NCI-H2171 (cell line): ENCODE measurements at places on chromosomes 5 and 9.
A peak's percentile ranks its signal among the peaks of the same experiment; 100 is the strongest.

GRCh38 chr9:28127101-28127500, 553.8 kb upstream of the C9orf72 start:
- DNase-seq: no peak

GRCh38 chr9:99466781-99467180, 244.7 kb downstream of the SEC61B start:
- DNase-seq: no peak

GRCh38 chr5:98847054-98847453, 73.6 kb downstream of the RGMB start:
- DNase-seq: no peak

- no peak for DNase-seq
Observed at GRCh38 chr9:3359048-3359692, 166.6 kb downstream of the RFX3 start.

- DNase-seq: no peak
Observed at GRCh38 chr9:94150890-94151650, 66.8 kb downstream of the PTPDC1 start.

GRCh38 chr9:99126312-99126711, 21.4 kb downstream of the TGFBR1 start:
- no peak for DNase-seq

DNA sequence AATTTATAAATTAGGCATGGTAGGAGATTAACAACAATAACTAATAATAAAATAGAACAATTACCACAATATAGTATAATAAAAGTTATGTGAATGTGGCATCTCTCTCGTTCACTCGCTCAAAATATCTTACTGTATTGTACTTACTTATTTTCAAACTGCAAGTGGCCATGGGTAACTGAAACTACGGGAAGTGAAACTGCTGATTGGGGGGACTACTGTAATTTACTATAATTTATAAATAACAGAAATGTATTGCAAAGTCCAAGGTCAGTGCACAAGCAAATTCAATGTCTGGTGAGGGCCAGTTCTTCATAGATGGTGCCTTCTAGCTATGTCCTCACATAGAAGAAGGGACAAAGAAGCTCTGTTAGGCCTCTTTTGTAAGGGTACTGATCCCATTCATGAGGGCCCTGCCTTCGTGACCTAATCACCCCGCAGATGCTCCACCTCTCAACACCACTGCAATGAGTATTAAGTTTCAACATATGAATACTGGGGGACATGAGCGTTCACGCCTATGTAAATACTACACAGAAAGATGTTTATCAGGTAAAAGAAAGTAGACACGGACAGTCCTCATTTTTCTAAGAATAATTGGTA, 39.0 kb downstream of the KCNIP1 start:
- DNase-seq: peak; percentile 2

DNA sequence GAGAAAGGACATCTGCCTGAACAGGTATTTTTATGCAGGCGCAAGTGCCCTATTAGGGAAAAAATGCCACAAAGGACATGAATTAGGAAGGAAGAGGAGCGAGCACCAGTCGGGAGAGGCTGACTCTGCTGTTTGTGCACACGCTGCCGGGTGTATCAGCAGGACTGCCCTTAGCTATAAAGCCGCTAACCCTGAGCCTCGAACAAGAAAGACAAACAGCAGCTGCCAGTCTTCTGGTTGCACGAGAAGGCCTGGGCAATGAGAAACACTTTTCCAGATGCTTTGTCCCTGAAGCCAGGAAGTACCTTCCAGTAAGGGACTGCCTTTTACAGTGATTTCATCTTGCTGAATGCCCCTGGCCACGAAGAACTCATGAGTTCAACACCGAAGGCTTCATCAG, 12.6 kb downstream of the QSOX2 start:
- no peak for DNase-seq

- no peak for DNase-seq
Observed at GRCh38 chr5:171839112-171839511, 53.5 kb downstream of the SMIM23 start.

DNA sequence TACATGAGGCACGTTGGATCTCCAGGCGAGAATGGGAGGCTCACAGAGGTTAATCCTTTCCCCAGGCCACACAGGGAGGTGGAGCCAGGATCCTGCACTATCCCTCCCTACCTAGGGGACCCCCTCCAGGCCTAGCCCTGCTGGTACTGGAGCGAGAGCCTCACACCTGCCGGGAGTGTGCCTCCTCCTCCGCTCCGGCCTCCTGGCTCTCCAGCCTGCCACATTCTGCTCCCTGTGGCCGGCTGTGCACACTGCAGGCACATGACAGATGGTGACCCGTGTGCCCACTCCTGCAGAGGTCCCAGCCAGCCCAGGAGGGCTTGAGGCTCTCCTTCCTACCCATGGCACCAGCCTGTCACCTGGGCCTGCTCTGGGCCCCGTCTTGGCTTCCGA, 93.4 kb downstream of the RXRA start:
- DNase-seq: peak; percentile 79

- no peak for DNase-seq
Observed at GRCh38 chr5:139635606-139636206, 12.4 kb upstream of the CXXC5 start.

DNA sequence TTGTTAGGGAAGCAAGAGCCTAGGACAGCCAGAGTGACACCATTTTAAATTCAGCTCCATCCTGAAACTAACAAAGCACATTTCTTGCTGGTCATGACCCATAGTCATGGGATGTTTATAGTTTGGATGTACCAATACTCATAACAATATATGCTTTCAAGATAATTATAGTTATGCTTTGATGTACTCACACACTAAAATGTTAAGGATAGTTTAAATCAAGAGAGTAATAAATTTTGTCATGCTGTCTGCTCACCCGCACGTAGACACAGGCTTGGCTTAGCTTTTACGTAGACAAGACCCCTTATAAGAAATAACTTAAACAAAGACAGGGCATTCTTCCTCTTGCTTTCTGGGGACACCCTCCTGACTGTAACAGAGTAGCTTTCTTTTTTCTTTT, 8.9 kb upstream of the STXBP1 start:
- no peak for DNase-seq

GRCh38 chr5:116577064-116577788, 2.6 kb upstream of the SEMA6A start:
- DNase-seq: no peak

- DNase-seq: no peak
Observed at GRCh38 chr5:139454568-139455290, 7.8 kb downstream of the ECSCR start.

DNA sequence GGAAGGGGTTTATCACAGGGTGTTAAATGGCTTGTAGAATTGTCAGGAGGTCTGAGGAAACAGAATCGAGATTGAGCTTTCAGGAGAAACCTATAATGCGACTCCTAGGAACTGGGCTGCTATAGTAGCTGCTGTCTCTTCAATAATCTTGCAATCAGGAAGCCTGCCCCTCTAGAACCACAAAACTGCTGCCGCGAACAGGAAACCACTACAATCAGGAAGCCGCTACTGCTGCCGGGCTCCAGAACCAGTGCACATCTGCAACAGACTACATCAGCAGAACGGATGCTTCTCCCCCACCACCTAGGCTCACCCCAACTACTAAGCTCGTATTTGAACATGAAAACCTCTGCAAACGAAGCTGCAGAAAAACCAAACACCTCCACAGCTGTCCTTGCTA, 31.6 kb downstream of the TNFSF8 start:
- DNase-seq: no peak

- no peak for DNase-seq
Observed at GRCh38 chr5:157479612-157480510, 19.8 kb downstream of the NIPAL4 start.

DNA sequence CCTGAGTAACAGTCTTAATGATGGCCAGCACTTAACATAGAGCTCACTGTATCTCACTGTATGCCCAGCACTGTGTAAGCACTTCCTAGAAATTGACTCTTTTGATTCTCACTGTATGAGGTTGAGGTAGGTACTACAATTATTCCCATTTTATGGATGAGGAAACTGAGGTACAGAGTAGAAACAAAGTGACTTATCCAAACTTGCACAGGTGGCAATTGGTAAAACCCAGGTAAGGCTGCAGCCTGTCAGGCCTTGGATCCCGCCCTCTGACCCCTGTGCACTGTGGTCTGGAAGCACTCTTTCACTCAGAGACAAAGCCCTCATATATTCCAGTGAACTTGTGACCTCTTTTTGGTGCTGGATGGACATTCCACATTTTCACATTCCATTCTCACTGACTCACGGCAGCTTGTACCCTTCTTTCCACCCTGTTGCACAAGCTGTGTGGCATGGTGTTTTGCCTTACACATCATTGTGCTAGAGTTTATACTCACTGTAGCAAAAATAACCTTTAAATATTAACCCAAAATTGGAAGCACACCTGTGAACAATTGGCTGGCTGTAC, 21.7 kb downstream of the ANKRD55 start:
- DNase-seq: no peak

DNA sequence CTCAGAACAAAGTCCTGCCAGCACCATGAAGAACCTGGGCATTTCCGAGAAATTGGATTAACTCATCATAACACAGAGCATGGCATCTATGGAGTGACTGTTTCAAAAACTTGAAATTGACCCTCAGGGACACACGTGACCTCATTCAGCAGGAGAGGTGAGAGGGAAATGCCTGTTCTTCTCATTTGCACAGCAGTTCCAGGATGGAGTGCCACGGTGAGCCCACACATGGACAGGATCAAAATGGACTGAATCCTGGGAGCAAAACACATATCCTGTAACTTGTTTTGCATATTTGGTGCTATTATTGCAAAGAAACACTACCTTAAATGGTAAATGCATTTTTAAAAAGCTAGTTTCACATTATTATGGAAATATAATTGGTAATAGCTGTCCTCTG, 256.1 kb upstream of the IRX2 start:
- DNase-seq: no peak

- no peak for DNase-seq
Observed at GRCh38 chr9:127507751-127508648, 56.7 kb downstream of the LRSAM1 start.

DNA sequence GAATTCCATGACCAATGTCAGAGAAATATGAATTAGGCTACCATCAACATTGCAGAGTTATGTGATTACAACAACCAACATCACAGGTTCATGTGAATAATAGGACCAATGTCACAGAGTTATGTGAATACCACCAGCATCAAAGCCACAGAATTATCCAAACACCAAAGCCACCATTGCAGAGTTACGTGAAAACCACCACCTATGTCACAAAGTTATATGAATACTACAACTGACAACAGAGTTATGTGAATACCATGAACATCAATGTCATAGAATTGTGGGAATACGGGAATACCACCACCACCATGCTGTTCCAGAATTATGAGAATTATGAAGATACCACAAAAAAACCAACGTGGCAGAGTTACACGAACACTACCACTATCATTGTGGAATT, 64.8 kb downstream of the SHC3 start:
- no peak for DNase-seq

- DNase-seq: no peak
Observed at GRCh38 chr5:78127875-78128274, 166.6 kb downstream of the AP3B1 start.

DNA sequence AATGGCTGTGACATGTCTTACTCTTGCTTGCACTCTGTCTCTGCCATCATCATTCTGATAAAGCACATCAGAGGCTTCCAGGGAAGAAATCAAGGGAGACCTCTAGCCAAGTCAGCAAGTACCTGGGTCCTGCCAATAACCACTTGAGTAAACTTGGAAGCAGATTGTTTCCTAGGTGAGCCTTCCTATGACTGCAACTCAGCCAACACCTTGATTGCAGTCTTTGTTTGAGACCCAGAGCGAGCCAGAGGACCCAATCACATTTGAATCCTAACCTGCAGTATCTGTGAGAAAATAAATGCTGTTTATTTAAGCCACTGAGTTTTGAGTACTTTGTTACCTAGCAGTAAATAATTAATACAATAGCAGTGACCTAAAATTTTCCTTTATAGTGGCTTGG, 356.8 kb upstream of the CHD1 start:
- no peak for DNase-seq

DNA sequence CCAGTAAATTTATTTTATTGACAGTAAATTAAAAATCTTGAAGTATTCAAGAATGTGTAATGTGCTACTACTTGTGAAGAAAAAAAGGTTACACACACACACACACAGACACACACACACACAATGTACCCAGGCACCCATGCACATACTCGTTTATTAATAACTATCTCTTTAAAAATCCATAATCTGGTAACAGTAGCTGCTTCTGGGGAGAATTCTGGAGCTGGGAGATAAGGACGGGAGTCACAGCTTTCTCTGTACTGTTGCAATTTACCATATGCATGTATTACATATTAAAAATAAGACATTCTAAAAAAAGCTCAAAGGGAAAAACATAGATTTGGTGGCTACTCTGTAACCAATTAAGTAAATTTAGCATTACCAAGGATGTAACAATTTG, 7.9 kb upstream of the C1QTNF2 start:
- no peak for DNase-seq

- no peak for DNase-seq
Observed at GRCh38 chr9:87569008-87569509, 71.4 kb downstream of the DAPK1 start.

- no peak for DNase-seq
Observed at GRCh38 chr5:31047007-31047406, 146.5 kb upstream of the CDH6 start.

GRCh38 chr9:91146391-91147019, 215.2 kb downstream of the AUH start:
- DNase-seq: no peak

GRCh38 chr9:19809422-19810269, 20.8 kb upstream of the SLC24A2 start:
- DNase-seq: no peak

- no peak for DNase-seq
Observed at GRCh38 chr5:67305401-67305800, 108.8 kb upstream of the CD180 start.

DNA sequence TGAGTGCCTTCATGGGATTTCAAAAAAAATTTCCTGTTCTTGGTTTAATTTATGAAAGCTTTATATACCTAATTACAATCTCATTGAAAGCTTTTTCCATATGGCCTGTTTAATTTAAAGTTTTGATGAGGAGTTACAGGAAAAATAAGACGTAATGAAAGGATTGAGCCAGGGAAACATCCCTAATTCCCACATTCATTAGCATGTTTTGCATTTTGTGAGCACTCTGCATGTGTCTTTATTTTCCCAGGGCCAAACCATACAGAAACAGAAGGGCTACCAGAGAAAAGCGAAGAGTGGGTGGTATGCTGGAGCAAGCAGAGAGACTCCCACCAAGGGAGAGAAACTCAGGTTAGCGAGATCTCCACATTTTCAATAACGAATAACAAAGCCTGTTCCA, 20.3 kb upstream of the LECT2 start:
- DNase-seq: no peak

- no peak for DNase-seq
Observed at GRCh38 chr5:71954329-71954728, 152.9 kb upstream of the MAP1B start.

- DNase-seq: no peak
Observed at GRCh38 chr5:72542695-72543094, 35.5 kb upstream of the ZNF366 start.

GRCh38 chr5:169450464-169450863, 133.1 kb upstream of the SPDL1 start:
- DNase-seq: no peak

GRCh38 chr9:6566409-6567139, 79.0 kb downstream of the GLDC start:
- no peak for DNase-seq
